RWPE1 (cell line): ENCODE measurements at places on chromosomes 4 and X.
A peak's percentile ranks its signal among the peaks of the same experiment; 100 is the strongest.

DNA sequence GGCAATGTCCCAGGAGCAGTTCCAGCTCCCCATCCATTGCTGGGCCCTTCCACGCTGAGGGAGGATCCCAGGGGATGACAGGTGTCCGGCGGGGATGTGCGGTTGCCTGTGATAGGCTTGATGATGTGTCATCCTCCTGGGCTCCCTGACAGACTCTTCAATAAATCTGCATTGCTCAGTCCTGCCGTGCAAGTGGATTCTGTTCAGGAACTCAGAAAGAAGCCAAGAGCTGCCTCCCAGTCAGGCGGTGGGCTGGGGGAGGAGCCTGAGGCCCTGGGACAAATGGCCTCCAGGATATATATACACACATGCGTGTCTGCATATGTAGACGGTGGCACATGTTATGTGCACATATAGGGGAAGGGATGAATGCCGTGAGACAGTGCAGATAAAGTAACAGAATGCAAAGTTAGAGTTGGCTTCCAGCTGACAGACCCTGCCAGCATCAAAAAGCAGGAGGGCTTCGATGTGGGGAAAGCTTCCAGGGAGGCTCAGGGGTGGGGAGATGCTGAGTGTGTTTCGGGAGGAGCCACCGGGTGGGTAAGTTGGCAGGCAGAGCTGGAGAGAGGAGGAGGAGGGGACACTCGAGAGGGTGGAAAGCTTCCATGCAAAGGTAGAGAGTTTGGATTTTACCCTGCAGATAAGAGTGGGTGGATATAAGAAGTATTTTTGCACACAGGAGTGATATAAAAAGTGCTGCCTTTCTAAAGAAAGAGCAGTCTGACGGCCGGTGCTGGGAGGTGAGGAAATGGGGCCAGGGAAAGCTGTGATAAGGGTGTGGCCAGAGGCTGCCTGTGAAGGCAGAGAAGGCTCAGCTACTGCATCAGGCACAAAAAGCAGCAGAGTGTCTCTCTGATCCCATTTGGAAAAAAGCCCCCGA, 28.5 kb upstream of the CRMP1 start:
- no peak for DNase-seq

DNA sequence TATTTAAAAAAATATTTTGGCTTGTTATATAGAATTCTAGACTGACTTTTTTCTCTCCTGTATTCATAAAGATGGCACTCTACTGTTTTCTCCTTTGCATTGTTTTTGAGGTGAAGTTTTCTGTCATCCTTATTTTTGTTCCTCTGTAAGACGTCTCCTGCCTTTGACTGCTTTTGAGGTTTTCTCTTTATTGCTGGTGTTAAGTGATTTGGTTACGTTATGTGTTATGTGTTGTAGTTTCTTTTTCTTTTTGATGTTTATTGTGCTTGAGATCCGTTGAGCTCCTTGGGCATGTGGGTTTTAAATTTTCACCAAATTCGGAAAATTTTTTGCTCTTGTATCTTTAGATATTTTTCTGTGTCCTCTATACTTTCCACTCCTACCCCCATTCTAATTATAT, 50.0 kb downstream of the KDM6A start:
- DNase-seq, result no peak

- DNase-seq, result peak; percentile 56
These were observed 24.4 kb downstream of the RELL1 start for GRCh38 chr4:37661772-37662171.

DNA sequence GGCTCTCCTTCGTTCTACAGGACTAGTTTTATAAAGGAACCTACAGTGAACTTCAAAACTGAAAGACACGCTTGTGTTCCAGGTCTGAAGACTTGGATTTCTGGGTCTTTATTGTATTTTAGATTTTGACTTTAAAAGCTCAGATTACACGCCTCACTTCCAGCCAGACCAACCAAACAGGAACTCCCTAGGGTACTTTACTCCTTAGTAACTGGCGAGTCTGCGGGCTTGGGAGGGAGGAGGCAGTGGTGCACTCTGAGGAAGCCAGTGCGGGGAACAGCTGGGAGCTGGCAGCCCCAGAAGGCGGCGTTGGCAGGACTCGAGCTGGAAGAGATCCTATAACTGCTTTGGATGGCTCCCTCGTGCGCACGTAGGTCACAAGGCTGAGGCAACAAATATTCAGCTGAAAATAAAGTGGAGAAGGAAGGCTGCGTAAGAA, 391 bp upstream of the PHKA1 start:
- DNase-seq, result peak; percentile 27

GRCh38 chr4:176839656-176840055, 46.9 kb upstream of the VEGFC start:
- no peak for DNase-seq

DNA sequence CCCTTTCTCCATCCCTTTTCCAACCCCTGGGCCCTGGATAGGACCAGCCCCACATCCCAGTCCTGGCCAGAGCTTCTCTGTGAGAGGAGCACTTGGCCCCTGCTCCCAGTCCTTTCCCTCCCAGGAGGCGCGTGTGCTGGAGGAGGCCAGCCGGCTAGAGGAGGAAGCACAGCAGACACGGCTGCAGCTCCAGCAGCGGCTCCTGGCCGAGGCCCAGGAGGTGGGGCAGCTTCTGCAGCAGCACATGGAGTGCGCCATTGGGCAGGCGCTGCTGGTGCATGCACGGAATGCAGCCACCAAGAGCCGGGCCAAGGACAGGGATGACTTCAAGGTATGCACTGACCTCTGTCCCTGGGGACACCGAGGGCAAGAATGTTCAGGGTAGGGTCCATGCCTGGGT, 87.5 kb downstream of the EVC start:
- no peak for DNase-seq

DNA sequence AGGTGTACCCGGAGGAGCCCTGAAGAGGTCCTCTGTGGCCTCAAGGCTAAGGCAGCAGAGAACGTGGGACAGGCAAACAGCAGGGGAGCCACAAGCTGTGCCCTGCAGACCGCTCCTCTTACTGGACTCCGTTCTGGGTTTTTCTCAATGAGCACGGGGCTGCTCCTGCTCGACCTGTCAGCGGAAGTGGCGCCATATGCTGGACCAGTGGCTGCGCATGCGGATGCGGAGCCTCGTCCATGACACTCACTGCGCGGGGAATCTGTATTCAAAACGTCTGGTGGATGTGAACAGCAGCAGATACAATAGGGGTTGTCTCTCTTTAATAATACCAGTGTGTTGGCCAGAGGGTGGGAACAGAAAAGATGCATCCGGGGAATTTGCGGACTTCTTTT, 29.5 kb downstream of the REELD1 start:
- DNase-seq, result no peak

DNA sequence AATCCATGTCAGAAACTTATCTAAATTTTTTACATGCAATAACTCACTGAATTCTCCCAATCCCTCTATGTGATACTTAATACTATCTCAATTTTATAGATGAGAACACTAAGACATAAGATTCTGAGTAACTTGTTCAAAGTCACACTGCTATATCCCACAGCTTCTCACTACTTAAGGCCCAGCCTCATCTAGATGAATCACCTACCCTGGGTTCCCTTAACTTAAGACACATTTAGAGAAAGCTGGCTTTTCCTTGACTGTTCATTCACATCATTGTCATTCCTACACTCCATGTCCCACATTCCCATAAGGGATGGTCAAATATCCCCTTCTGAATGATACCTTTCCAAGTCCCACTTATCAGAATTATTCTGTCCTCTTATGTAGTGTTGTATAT, 21.0 kb downstream of the TNIP3 start:
- DNase-seq, result no peak

DNA sequence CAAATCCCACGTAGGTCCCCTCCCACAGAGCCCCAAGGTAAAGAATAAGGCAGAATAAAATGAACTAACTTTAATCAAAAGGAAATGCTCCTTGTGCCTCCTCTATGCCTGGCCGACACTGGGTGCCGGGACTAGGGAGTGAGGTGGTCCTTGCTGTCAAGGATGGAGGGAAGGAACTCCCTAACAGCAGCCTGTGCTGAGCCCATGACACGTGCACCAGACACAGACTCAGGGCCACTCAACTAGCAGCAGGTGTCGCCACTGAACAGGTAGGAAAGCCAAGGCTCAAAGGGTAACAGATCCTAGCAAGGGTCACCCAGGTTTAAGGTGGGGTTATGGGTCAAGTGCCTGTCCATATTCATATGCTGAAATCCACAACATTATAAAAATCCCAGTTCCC, 29.2 kb downstream of the MSX1 start:
- no peak for DNase-seq

DNA sequence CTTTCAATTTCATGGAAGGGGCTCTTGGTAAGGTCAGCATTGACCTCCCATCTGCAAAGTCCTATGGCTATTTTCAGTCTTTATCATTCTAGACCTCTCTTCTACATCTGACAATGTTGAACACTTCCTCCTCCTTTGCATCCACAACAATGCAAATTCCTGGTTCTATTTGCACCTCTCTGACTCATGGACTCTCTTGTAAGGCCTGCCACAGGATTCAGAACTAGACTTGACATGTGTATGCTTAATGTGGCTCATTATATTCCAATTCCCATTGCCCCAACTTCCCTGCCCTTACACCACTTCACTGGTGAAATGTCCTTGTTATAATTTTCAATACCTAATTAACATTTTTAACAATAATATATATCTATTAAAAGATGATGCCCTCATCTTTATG, 314.3 kb upstream of the FGF13 start:
- DNase-seq, result no peak

DNA sequence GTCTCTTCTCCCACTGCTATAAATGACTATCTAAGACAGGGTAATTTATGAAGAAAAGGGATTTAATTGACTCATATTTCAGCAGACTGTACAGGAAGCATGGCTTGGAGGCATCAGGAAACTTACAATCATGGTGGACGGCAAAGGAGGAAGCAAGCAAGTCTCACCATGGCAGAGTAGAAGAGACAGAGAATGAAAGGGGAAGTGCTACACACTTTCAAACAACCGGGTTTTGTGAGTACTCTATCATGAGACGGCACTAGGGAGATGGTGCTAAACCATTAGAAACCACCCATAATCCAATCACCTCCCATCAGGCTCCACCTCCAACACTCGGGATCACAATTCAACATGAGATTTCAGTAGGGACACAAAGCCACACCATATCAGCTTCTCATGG, 11.1 kb downstream of the UBE2NL start:
- no peak for DNase-seq

- no peak for DNase-seq
These were observed 37.1 kb upstream of the KLHL8 start for GRCh38 chr4:87257523-87257922.

DNA sequence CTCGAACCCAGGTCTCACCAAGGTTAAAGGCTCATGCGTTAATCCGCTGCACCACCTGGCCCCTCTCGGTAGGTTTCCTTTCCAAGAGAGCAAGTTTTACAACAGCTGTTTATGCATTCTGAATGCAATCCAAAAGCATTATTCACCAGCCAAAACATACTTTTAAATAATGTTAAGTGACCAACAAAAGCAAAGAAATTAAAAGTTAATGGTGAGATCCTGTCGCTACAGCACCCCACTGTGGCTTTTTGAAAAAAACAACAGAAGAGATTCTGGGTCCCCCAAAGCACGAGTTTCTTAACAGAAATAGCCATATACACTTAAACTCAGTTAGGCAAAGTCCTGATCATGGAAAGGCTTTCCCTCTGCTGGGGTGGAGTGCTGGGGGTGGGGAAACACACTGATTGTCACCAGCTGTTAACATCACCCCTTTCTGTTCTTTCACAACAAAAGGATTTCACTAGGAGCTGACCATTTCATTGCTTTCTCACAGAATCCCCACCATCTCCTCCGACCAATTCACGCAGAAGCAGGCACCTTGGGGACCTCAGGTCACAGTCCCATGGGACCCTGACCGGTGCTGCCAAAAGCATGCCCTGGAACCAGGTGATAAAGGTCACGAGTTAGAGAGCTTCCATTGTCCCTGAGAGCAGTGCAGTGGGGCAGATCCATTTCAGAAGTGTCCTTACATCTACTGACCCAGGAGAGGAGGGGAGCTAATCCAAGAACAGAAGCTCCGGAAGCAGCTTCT, 51.2 kb downstream of the ZNF827 start:
- DNase-seq, result no peak

GRCh38 chrX:118724775-118725174, 2.6 kb upstream of the IL13RA1 start:
- no peak for DNase-seq

- no peak for DNase-seq
These were observed 1255.7 kb downstream of the ADGRL3 start for GRCh38 chr4:62455871-62456270.

DNA sequence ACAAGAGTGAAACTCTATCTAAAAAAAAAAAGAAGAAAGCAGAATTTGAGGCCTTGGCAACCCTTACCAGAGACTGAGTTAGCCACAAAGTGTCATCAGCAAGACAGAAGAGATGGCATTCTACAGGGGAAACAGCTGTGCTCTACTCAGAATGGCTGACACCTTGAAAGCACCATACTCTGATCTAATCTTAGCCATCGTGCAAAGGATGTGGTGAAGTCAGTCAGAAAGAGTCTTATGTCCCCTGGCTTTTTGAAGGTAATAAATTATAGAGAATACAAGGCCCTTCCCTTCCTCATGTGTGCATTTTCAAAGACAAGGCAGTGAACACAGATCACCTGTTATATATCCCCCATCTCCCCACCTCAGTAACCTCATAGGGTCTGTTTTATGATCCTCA, 13.2 kb downstream of the CLNK start:
- no peak for DNase-seq

DNA sequence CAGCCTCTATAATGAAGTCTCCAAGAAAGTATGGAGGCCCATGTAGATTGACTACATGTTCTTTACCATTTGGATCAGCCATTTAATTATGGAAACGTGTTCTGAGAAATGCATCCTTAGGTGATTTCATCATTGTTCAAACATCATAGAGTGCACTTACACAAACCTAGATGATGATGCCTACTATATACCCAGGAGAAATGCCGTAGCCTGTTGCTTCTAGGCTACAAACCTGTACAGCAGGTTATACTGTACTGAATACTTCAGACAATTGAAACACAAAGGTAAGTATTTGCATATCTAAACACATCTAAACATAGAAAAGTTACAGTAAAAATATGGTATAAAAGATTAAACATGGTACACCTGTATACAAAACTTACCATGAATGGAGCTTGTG, 186.5 kb upstream of the FSTL5 start:
- DNase-seq, result no peak
